GM12865 (cell line): ENCODE measurements at places on chromosomes 6 and 20.

GRCh38 chr20:36491901-36492617 is 49.3 kb upstream of the MYL9 start:
- peak; percentile 62 for DNase-seq

GRCh38 chr20:41181567-41181966 is 44.2 kb downstream of the PLCG1 start:
- no peak for DNase-seq

- DNase-seq: no peak
Observed at GRCh38 chr6:119612911-119613381, 263.4 kb upstream of the MAN1A1 start.

GRCh38 chr6:45577836-45578504 is 200.2 kb upstream of the SUPT3H start:
- no peak for DNase-seq
